ENCODE measurements at places on chromosomes 12 and 14.

DNA sequence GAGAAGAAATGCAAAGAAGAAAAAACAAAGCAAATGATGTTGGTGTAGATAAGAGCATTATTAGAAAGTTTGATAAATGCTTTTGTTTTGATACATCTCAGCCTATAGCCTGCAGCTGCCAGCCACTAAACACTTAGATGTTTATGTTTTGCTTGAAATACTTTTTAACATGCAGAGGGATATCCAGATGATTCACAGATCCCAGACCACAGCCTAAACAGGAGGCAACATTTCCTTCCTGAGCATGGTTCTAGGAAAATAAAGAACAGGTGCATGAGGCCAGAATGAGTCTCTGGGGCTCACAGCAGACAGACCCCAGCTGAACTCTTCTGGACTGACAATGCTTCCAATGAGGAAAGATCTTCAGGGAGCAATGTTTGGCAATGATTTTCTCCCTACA, 103.7 kb upstream of the EEA1 start:
- DNase-seq, result no peak

- no peak for DNase-seq
Observed at GRCh38 chr12:106871477-106871876, 84.2 kb upstream of the TMEM263 start.

DNA sequence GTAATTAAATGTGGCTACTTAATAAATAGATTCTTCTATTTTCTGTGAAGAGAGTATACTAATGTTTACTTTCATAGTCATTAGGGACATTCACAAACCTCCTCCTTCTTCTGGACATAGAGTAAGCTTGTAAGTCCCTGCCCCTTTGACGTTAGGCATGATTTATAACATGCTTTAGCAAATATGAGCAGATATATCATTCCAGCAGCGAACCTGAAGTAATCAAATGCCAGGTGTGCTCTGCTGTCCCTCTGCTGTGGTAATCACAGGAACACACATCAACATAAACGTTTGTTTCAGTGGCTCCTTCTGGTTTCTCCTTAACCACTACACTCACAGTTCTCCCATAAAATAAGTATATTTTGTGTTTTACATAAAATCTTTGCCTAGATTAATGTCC, 961.8 kb downstream of the FLRT2 start:
- no peak for DNase-seq

GRCh38 chr12:49538510-49539403, at the start of gene KCNH3:
Gene KCNH3, plus strand, starts transcription at chr12:49539030. Its CDS starts 387 bp downstream, at chr12:49539417.
- peak; percentile 91 for DNase-seq

All from glutamatergic neuron (in vitro differentiated cells).